ENCODE measurements at places on chromosomes 3 and 15. TPM values are rescaled to one million over a fixed set of nuclear protein-coding genes. Genes with fewer than 3 reads are reported as not detected.
A peak's percentile ranks its signal among the peaks of the same experiment; 100 is the strongest.

GRCh38 chr3:127637546-127637945, 8.6 kb downstream of the PODXL2 start:
- no peak overlapping the region for H3K27ac ChIP-seq
- H3K27me3 ChIP-seq, result no peaks in the 10 kb centered on the region
- no peak for DNase-seq
- H3K4me3 ChIP-seq, result no peak overlapping the region
- no peaks in the 10 kb centered on the region for H3K4me1 ChIP-seq

DNA sequence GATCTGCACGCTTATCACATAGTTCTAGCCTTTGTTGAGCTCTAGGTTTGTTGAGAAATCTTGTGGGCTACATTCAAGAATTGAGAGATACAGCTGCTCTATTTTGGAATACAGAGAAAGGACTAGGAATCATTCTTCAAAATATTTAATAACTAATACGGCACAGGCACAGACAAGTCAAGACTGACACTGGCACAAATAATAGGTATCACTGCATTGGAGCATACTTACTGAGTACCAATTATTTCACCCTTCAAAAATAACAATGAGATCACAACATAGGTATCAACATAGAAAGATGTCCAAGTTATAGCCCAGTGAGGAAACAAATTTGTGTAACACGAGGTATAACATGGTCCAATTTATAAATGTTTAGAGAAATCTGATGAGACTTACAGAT, 133.7 kb upstream of the TSC22D2 start:
- no peak for DNase-seq
- H3K4me1 ChIP-seq, result peaks cover 2% of the 10 kb centered on the region
- H3K27me3 ChIP-seq, result no peaks in the 10 kb centered on the region

DNA sequence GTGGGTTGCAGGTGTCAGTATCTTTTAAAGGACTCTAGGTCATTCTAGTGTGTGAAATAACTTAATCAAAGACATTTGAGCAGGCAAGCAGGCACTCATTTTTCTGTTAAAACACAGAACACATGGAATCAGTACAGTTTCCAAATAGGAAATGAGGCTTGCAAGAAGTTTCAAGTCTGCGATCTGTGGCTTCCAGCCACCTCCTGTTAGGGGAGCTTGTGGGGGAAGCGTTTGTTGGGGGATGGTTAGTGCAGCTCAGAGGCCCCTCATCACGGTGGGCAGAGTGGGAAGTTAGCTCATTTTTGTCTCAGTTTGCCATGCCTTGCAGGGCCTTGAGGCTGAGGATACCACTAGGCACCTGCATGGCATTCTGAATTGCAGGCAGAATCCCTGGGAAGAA, 59.9 kb downstream of the SLC6A11 start:
- H3K36me3 ChIP-seq, result no peaks in the 10 kb centered on the region
- H3K4me1 ChIP-seq, result no peaks in the 10 kb centered on the region
- H3K27ac ChIP-seq, result no peak overlapping the region

GRCh38 chr3:5607581-5607980, 420.1 kb downstream of the EDEM1 start:
- no peaks in the 10 kb centered on the region for H3K27me3 ChIP-seq
- no peak for DNase-seq
- no peak overlapping the region for H3K27ac ChIP-seq
- no peaks in the 10 kb centered on the region for H3K36me3 ChIP-seq
- no peak overlapping the region for H3K4me3 ChIP-seq

DNA sequence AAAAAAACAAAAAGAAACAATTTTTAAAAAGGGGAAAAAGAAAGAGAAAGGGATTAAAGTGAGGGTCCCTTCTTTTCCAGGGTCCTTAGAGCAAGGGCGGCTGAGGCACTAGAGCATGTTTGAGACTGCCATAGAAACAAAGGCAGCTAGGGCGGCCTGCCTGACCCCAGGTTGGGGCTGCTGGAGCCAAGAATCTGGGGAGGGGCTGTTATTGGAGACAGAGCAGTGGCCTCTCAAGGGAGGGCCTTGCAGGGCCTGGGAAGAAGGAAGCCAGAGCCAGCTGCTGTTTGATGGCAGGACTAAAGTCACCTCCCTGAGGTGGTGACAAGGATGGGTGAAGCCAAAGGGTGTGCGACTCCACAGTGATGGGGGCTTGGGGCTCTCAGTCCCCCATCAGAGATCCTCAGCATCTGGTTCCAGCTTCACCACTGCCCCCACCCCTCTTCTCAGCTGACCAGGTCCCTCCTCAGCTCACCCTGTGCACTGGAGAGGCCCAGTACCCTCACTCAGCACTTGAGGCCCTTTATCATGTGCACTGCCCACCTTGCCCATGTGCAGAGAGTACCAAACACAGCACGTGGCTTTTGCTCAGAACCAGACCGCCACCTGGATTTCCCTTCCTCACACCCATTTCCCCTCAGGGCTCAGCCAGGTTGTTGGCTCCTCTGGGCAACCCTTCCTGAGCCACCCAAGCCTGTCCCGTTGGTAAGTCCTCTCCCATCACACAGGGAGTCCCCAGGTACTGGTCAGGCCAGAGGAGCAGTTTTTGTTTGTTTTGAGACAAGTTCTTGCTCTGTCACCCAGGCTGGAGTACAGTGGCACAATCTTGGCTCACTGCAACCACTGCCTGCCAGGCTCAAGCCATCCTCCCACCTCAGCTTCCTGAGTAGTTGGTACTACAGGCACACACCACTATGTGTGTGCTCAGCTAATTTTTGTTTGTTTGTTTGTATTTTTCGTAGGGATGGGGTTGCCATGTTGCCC, 1.7 kb downstream of the TMEM89 start:
- no peaks in the 10 kb centered on the region for H3K4me1 ChIP-seq
- no peak overlapping the region for H3K27ac ChIP-seq
- DNase-seq, result no peak
- peaks cover 5% of the 10 kb centered on the region for H3K36me3 ChIP-seq

DNA sequence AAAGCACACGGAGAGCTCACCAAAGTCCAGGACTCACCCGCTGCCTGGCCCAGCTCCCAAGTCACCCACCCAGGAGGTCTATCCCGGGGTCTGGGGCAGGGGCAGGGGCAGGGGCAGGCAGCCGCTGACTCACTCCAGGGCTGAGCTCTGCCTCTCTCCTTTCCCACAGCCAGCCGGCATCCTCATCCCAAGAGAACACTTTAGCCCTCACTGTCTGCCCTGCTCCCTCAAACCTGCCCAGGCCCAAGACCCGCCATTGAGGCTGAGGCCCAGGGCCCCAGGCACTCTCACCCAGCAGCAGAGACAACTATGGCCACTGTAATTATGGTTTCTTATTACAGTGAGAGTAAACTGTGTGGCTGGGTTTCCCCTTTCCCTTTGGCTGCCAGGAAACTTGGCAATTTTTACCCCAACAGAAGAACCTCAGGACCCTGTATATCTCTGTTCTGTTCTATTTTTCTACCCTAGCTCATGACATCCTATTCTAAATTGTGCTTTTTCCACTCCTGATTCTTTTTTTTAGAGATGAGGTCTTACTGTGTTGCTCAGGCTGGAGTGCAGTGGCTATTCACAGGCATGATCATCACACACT, 53.0 kb downstream of the IQSEC1 start:
- DNase-seq, result no peak
- H3K36me3 ChIP-seq, result no peaks in the 10 kb centered on the region
- H3K27me3 ChIP-seq, result no peaks in the 10 kb centered on the region
- no peak overlapping the region for H3K27ac ChIP-seq
- H3K4me1 ChIP-seq, result peaks cover 28% of the 10 kb centered on the region

GRCh38 chr3:183215591-183216202, 37.4 kb upstream of the B3GNT5 start:
- H3K4me1 ChIP-seq, result peaks cover 8% of the 10 kb centered on the region
- no peak overlapping the region for H3K4me3 ChIP-seq
- no peaks in the 10 kb centered on the region for H3K27me3 ChIP-seq
- no peak overlapping the region for H3K27ac ChIP-seq
- no peaks in the 10 kb centered on the region for H3K36me3 ChIP-seq

- no peak for DNase-seq
- no peaks in the 10 kb centered on the region for H3K36me3 ChIP-seq
- H3K4me1 ChIP-seq, result peaks cover 6% of the 10 kb centered on the region
- H3K27me3 ChIP-seq, result no peaks in the 10 kb centered on the region
- no peak overlapping the region for H3K27ac ChIP-seq
Observed at GRCh38 chr3:45034612-45035252, 8.6 kb downstream of the CLEC3B start.

DNA sequence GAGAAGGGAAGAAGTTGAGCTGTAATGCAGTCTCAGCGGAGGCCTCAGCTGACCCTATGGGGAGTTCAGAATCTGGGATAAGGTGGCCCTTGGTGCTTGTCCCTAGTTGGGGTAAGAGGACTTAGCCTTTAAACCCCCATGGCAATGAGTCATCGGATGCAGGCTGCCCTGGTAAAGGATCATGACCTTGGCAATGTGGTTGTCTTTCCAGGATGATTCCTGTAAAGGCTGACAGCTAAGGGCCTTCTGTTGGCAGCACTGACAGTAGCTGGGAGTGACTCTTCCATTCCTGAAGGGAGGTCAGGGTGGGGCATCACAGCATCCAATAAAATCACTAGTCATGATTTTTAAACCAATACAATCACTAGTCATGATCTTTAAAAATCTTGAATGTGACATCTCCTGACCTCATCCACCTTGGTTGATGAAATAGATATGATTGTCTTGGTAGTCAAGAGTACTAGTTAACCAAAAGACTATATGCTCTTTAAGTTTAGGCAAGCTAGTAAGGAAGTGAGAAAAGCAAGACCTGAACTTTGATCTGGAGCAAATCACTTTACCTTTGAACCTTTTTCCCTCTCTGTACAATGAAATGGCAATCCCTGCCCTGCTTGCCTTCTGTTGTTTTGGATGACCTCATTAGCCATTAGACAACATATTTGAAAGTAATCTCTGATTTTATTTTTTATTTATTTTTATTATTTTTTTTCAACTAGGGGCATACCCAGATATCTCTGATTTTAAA, 71.3 kb upstream of the CACNA1D start:
- H3K4me1 ChIP-seq, result no peaks in the 10 kb centered on the region
- DNase-seq, result no peak
- peaks cover 45% of the 10 kb centered on the region for H3K27me3 ChIP-seq
- H3K4me3 ChIP-seq, result no peak overlapping the region
- H3K27ac ChIP-seq, result no peak overlapping the region

LRRC34 gene
- 3.8 TPM for total RNA-seq

FBXW12 gene
- total RNA-seq, result not detected

DNA sequence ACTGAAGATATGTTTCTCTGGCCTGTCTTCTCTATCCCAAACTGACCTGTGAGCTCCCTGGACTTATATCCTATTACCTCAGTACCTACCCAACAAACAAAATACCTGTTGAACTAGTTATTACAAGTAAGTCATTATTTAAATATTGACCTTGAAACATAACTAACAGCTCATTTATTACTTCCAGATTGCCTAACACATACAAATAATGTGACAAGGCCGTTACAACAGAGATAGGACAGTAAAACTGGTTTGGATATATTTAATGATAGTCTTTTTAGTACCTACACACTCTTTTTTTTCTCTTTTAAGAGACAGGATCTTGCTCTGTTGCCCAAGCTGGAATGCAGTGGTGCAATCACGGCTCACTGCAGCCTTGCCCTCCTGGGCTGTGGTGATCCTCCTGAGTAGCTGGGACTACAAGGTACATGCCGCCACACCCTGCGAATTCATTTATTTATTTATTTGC, 145.0 kb downstream of the ADAM10 start:
- peaks cover 29% of the 10 kb centered on the region for H3K4me1 ChIP-seq
- peak overlapping the region; percentile 27 for H3K4me3 ChIP-seq
- H3K27ac ChIP-seq, result peak overlapping the region; percentile 90
- H3K27me3 ChIP-seq, result no peaks in the 10 kb centered on the region

DNA sequence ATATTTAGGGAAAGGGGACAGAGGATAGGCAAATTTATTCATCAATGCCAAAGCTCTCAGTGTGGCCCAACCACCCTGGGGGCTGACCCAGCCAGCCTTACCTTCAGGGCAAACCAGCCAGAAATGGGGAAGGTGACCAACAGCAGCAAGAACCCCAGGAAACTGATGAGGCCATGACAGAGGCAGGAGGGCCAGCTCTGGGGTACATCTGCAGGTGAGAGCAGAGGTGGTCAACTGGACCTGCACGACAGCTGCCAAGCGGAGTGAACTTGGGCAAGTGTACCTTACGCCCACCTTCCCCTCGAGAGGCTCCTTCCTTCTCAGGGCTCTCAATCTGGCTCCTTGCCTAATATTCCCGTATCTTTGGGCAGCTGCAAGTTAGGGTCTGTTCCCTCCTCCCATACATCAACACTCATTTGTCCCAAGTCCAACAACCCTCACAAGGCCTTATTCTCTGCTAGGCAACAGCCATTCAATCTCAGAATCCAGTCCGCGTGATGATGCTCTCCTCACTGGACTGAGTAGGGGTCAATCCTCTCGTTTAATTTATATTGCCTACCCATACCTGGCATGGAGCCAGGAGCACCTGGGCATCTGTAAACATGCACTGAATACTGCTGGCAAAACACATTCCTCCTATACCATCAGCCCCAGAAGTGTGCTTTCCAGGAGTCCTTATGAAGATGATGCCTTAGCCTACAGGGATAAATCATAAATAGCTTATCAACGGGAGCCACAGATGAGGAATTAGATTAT, 1.7 kb downstream of the STOML1 start:
- DNase-seq, result no peak
- peaks cover 48% of the 10 kb centered on the region for H3K4me1 ChIP-seq
- no peak overlapping the region for H3K27ac ChIP-seq
- H3K4me3 ChIP-seq, result no peak overlapping the region

Data from PC-3 (cell line).